Astrocyte of the hippocampus (primary cell): ENCODE measurements at places on chromosomes 12 and 14.

GRCh38 chr14:53384536-53384935 lies 231.4 kb upstream of the DDHD1 start:
- no peak for DNase-seq

- peak; percentile 73 for DNase-seq
Measured at GRCh38 chr14:20632831-20633691, 8.4 kb downstream of the OR6S1 start.

DNA sequence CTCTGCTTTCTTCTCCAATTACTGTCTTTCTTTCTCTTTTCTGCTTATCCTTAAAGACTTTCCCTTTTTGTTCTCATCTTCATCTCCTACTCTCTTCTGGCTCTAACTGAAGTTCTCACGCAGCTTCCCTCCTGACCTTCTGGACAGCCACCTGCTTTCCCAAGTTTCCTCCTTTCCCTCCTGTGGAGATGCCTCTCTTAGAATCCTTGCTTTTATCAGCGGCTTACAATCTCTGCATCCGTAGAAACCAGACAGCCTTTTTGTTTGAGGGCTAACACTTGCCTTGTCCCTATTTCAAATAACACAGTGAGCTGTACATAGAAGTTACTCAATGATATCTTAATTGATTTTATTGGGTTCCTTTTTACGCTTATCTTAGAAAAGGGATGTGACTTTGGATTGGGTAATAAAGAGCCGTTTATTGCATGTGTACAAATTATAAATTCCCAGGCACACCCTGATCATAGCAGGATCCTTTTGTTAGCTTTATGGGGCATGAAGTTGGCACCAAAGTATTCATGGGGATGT lies 2.1 kb upstream of the LGALS3 start:
- no peak for DNase-seq

DNA sequence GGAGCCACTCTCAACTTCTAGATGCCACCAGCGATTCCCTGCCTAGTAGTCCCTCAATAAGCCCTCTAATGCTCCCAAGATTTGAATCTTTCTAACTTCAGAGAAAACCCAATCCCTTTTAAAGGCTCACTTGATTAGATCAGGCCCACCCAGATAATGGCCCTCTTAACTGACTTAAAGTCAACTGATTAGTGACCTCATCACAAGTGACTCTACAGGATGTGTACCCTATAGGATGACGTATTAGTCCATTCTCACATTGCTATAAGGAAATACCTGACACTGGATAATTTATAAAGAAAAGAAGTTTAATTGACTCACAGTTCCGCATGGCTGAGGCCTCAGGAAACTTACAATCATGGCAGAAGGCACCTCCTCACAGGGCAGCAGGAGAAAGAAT lies 49.1 kb downstream of the ANKS1B start:
- no peak for DNase-seq

DNA sequence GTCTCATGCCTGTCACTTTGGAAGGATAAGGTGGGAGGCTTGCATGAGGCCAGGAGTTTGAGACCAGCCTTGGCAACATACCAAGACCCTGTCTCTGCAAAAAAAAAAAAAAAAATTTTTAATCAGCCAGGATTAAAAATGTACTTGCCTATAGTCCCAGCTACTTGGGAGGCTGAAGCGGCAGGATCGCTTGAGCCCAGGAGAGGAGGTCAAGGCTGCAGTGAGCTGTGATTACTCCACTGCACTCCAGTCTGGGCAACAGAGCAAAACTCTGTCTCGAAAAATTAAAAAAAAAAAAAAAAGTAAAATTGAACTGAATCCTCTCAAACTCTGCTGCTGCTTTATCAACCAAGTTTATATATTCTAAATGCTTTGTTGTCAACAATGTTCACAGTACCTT lies 128.1 kb upstream of the AEBP2 start:
- DNase-seq, result no peak

GRCh38 chr12:712172-712863 lies 40.1 kb upstream of the WNK1 start:
- peak; percentile 30 for DNase-seq

- no peak for DNase-seq
Measured at GRCh38 chr14:51605575-51605974, 46.1 kb upstream of the FRMD6 start.

DNA sequence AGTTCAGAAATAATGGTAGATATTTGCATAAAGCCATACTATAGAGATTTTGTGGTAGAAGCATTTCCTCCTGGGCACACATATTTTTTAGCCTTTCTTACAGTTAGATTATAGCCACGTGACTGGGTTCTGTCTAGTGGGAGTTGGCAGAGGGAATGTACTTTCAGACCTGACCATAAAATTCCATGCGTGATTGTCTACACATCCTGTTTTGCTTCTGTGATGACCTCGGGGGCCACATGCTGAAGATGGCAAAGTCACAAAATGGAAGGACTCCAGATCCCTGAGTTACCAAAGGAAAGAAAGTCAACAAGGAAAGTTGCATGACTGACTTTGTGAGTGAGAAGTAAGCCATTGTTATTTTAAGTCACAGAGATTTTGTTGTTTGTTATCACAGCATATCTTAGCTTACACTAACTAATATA lies 14.6 kb upstream of the MIA2 start:
- peak; percentile 66 for DNase-seq

DNA sequence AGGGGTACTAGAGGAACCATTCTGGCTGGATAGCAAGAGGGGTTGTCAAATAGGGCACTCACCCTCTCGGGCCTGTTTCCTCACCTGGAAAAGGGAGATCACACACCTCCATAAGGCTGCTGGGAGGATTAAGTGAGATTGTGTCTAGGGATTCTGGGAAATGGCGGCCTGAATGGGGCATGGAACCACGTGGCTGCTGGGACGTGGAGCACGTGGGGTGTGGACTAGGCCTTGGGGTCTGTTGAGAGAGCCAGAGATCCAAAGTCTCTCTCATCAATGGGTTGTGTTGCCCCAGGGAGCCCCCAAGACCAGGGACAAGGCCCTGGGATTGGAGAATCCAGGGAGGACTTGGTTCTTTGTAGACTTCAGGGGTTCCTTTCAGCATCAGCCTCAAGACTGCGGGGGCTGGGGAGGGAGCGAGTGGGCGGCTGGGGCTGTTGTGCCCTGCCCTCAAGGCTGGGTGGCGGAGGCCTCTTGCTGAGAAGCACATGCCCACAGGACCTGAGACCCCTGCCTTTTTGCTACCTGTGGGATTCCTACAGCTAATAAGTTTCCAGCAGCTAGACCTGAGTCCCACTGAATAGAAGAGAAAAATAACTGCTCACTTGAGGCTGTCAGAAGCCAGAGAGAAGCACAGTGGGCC lies 3.4 kb upstream of the MYL2 start:
- no peak for DNase-seq

- peak; percentile 50 for DNase-seq
Measured at GRCh38 chr14:61568572-61569011, 126.7 kb upstream of the HIF1A start.

DNA sequence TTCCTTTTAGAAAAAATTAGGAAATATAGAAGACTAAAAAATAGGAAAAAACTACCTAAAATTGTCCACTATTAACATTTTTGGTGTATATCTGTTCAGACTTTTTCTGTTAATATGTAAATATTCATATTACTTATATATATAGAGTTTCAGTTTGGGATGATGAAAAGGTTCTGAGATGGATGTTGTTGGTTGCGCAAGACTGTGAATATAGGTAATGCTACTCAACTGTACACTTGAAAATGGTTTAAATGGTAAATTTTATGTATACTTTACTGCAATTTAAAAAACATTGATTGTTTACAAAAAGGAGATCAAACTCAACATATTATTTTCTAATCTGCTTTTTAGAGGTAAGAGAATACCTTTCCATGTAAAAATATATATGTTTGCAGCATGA lies 200.9 kb downstream of the RAD51B start:
- DNase-seq, result no peak

DNA sequence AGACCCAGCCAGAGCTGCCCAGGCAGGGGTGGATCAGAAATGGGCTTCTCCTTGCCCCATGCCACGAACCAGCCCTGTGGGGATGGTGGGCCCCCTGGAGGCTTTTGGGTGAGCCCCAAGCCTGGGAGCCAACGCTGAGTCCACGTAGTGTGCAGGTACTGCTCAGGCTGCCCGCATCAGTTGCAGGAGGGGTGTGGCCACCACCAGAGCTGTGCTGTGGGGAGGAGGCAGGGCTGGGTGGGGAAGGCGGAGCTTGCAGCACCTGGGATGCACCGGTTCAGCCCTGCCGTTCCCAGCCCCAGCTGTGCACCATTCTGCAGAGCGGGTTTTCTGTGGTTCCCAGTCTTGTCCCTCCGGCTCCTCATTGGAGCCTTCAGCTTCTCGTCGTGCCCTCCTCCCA lies 36.3 kb downstream of the IL31 start:
- DNase-seq, result no peak

- peak; percentile 72 for DNase-seq
Measured at GRCh38 chr14:99774556-99775307, 18.5 kb upstream of the EML1 start.

GRCh38 chr12:51868821-51869495 lies 18.9 kb upstream of the ANKRD33 start:
- DNase-seq, result no peak

GRCh38 chr12:110733089-110733715 lies 9.5 kb downstream of the PPP1CC start:
- peak; percentile 51 for DNase-seq

DNA sequence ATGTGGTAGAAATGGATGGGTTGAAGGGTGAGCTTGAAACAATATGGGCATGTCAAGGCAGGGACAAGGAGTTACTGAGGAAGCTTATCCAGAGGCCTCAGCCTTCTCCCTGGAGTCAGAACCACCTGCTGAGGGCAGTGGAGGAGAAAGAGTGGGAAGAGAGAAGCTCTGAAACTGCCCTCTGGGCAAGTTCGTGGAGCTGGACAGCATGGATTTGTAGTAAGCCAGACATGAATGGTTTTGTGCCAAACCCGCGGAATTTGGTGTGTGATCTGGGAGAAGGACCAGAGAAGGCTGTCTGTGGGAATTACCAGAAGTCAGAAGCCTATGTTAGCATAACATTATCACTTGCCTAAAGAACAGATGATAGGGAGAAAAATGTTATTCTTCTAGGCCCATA lies 164.8 kb downstream of the SLC41A2 start:
- DNase-seq, result peak; percentile 84

DNA sequence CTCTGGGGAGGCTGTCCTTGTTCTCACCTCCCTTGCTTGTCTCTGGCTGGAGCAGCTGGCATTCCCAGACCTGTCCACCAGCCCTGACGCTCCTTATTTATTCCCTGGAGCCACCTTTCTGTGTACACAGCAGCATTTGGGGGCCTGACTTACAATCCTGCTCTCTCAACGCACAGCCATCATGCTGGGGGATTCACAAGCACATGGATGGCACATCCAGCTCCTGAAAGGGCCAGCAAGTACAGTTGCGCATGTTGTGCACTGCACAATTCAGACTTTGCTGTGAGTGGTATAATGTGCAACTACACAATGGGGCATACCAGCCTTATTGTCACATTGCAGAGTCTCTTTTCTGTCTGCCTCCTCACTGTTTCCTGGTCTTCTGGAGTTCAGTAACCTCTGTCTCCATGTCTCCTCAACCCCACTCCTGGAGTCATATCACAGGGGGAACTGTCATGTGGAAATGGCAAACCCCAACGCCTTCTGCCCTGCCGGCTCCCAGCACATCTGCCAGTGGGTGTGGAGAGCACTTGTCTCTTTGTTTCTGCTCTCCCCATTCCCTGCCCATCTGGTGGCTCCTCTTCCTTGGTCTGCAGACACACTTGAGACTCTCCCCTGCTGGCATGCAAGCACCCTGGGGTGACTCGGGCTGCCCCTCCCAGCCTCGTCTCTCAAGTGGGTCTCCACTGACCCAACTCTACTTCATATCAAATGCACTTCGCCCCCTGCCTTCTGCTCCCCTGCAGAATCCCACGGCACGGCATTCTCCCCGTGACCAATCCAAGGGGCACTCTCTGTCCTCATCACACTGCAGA lies 41.2 kb upstream of the MEG3 start:
- DNase-seq, result no peak

DNA sequence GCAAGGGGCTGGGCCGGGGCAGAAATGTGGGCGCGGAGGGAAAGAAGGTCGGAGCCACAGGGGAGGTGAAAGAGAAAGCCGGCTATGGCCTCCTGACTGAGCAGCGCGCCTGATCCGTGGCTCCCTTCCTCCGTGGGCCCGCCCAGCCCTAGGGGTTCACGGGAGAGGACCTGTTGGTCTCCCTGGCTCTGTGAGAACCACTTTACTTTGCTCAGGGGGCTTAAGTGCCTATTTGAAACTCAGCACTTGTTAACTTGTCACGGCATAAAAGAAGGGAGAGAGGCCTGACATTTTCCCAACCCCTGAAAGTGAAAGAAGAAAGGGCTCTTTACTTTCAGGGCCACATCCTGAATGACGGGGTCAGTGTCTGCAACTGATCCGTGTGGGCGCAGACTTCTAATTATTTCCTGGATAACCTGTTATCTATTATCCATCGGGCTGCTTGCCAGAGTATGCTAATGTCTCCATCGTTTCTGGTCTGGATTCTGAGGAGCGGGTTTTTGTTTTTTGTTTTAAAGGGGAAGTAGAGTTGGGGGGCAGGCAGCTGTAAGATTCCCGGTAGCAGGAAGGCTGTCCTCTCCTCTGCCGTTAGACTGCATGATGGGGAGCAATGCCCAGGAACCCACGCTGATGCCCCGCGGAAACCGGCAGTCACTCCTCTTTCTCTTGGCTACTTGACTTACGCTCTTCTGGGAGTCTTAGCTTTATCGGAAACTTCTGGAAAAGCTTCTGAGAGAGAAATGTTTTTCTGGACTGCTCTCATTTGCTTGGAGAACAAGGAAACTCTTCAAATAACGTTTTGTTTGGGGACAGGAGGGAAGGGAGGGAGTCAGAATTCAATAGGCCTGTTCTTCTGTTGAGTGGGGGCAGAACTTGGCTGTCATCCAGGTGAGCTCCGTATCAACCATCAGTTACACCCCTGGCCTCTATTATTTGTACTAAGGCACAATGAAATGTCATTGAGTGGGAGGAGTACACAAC lies 127.7 kb upstream of the MAX start:
- DNase-seq, result peak; percentile 64

- no peak for DNase-seq
Measured at GRCh38 chr14:20748439-20748838, 2.8 kb downstream of the EDDM3A start.

GRCh38 chr14:36646664-36647416 lies 14.8 kb upstream of the PAX9 start:
- peak; percentile 51 for DNase-seq

- DNase-seq, result peak; percentile 38
Measured at GRCh38 chr14:68974759-68975347, 4.2 kb downstream of the ACTN1 start.

DNA sequence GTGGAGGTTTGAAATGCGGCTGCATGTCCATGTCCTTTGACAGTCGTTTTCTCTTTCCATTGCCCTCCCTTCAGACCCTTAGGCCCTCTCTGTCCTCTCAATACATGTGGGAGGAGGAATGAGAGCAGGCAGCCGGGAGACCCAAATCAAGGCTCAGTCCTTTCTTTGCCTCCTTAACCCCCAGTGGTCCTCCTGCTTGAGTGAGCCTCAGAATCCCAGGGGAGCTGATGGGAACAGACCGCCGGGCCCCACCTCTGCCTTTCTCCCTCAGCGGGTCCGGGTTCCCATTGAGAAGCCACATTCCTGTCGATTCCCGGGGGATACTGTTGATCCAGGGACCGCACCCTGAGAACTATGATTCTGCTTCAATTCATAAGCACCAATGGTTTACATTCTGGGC lies 77.9 kb upstream of the RFLNA start:
- DNase-seq, result no peak
